ENCODE measurements at places on chromosomes 2 and 18.

- DNase-seq = no peak
Observed at GRCh38 chr18:21958707-21959450, 210.5 kb upstream of the GATA6 start.

DNA sequence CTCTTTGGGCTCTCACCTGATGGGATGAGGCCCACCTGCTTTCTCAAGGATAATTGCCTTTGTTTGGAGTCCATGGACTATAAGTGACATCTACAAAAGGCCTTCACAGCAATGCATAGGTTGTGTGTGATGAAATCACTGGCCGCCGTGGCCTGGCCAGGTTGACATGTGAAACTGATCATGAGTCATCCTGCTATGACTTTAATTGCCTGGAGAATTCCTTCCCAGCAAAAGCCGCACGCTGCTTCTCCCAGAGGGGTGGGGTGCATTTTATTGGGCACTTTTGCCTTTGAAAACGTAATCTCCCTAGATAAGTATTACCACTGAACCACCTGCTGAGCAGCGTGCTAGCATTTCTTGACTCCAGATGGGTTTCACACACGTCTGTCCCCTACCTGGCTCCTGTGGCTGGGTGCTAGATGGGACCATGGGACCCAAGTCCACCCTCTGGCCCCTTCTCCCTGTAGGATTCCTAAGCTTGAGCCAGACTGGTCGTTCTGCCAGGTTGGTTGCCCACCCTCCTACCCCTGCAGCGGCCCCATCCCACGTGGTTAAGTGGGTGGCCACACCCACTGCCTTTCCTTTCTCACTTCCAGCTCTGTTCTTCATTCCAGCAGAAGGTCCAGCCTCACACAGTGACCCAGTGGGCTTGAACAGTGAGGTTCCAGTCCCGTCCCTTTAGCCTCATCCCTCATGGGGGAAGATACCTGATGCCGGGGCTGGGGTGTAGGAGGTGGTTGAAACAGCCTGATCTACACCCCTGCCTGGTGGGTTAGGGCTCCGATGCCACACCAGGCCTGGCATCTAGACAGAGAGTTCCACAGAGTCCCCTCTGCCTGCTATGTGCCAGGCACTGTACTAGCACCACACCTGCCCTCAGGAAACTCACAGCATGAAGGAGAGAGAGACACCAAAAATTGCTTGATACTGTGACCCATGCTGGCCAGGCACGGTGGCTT is 89.6 kb downstream of the GBX2 start:
- DNase-seq = no peak

- no peak for DNase-seq
Observed at GRCh38 chr2:185745864-185746859, 7.6 kb downstream of the FSIP2 start.

DNA sequence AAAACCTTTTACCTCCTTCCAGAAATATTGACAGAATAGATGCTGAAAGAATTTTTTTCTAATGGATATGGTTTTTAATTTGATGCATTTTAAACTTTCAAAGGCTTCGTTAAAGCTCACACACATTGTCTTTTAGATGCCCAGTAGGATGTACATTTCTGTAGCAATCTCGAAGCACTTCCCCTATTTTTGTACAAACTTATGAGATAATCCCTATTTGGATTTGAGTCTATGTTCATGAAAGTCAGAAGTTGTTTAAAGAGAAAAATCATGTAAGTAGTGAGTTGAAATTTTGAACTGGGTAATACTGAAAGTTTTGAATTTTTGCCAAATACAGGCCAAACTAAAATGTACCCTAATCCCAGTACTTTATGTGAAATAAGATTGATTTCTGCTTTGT is 38.1 kb upstream of the MMADHC start:
- no peak for DNase-seq

DNA sequence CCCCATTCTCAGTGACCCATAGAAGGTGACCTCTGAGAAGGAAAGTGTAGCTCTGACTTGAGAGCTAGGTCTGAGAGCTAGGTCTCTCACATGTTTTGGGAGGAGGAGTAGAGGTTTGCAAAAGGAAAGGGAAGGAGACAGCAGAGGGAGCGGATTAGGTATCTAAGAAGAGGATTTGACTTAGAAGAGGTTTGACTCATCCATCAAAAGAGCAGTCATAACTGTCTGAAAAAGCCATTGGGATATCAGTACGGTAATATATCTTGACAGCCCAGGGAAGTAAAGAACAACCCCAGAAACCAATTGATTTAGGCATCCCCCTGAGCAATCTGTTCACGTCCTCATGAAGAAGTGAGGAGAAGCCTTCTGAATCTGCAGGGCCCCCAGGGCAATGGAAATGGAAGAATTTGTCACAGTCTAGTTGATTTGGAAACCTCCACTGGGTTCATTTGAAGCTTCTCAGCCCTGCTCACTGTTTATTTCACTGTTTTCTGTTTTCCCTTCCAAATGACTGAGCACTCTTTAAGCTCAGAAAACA is 19.3 kb downstream of the OXER1 start:
- no peak for DNase-seq

GRCh38 chr2:207176247-207176646 is 10.5 kb upstream of the KLF7 start:
- DNase-seq = no peak

DNA sequence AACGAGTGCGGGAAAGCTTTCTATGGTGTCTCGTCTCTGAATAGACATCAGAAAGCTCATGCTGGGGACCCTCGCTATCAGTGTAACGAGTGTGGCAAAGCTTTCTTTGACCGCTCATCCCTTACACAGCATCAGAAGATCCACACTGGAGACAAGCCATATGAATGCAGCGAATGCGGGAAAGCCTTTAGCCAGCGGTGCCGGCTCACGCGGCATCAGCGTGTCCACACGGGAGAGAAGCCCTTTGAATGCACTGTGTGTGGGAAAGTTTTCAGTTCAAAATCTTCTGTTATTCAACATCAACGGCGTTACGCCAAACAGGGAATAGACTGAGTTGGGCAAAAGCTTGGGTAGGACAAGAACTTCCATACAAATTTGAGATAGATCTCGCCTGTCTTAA is 16.2 kb downstream of the ZNF2 start:
- no peak for DNase-seq

DNA sequence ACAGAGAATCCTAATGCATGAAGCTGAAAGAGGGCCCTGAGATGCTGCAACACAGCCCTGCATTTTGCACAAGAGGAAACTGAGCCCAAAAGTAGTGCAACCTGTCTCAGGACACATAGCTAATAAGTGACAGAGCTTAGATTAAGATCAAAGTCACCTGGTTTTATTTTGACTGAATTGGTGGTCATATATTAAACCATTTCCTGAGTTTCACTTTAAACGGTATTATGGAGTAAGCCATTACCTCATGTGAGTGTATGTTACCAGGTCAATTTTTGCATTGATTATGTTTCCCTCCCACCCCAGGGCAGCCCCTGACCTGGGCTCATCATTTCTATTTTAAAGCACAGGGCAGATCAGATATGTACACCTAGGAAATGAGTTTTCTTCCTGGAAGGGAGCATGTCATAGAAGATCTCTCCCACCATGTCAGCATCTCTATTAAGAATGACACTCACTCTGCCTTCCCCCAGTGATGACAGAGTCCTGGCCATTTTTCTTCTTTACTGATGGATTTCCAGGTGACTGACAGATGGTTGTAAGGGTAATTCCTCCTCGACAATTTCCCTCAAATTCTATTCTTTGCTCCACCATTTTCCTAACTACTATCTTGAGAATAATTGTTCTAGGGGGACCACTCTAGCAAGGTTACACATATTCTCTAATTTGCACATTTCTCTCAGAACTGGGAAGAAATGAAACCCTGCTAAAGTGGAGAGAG is 441.3 kb upstream of the SLC14A2 start:
- no peak for DNase-seq

DNA sequence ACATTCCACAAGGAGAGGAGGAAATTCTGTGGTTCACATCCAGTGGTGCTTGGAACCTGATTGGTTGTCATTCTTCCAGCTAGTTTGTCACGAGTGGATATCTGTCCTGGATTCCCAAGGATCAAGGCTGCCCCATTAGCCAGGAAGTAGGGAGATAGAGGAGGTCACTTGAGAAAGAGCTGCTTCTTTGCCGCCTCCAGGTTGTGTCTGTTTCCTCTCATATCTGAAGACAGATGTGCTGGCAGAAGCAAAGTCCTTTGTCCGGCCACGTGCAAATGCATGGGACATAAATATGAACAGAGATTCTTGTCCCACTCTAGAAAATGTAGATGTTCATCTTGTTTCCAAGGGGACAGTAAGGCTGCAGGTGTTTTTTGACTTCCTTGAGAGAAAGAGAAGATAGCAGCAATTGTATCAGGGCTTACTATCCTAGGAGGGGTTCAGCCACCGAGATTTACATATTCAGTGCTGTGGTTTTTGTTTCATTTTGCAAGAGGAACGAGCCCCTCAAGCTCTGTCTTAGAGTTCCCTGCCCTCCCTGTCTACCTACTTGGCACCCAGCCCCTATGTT is 174.4 kb downstream of the RPIA start:
- no peak for DNase-seq

DNA sequence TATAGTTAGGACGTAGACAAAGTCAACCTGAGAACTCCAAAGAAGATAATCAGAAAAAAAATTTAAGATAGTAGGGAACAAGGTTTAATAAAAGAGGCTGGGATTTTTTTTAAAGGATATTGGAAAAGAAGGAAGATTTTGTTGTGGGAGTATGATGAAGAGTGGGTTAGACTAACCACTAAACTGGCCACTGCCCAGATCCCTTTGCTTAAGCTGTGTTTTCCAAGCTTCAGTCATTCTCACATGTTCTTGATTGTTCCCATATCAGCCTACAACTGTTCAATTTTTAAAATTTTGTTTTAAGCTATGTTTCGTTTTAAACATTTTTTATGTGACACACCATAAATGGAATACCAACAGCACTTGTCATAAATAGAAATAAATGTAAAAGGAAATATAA is 284.5 kb upstream of the MMADHC start:
- no peak for DNase-seq

DNA sequence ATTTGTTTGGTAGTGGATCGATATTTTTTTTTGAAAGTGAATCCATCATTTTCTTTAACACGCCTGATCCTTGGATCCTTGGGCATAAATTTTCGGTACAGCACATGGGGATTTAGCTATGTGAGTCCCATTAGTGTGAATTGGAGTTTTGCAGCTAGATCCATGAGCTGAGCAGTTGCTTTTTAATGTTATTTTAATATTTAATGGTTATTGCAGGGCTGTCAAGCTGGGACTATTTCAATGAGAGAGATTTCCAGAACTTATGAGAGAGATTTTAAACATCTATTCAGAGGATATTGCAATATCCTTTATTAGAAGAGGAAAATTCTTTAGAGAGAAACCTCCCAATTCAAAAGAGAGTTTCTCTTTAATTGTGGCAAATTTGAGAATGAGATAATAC is 35.6 kb upstream of the TCF4 start:
- no peak for DNase-seq

DNA sequence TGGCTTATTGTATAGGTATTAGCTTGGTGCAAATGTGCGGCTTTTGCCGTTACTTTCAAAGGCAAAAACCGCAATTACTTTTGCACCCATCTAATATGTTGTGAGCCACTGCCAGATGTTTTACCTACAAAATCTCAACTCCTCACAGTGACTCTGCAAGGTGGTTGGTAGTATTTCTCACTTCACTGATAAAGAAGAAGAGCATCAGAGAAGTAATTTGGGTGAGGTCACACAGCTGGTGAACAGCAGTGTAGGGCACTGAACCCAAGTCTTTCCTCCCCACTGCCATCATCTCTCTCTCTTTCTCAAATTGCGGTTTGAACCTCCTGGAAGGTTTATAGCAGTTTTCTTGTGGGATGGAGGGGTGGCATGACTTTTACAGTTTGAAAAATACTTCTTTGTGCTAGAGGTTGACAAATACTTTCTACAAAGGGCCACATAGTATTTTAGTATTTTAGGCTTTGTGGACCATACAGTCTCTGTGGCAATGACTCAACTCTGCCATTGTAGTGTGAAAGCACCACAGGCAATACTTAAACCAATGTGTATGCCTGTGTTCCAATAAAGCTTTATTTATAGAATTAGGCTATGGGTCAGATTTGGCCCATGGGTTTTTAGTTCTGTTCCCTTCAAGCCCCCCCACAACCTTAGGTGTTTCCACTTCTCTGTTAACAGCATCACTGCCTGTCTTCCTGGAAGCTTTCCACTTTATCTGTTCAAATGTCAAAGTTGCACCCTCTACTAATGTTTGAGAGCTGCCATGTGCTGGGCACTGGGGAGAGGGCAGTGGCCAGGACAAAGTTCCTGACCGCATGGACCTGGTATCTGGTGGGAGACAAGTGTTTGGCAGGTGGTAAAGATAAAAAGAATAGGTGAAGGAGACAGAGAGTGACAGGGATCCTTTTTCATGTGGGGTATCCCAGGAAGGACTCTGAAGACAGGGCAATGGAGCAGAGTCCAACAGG is 30.1 kb downstream of the FHOD3 start:
- no peak for DNase-seq

All from stimulated activated naive CD4-positive, alpha-beta T cell treated with Interleukin-2 at 50 U/mL for 16 hours (primary cell).